Stimulated activated CD8-positive, alpha-beta memory T cell treated with anti-CD3 and anti-CD28 coated beads, Interleukin-12 subunit alpha, Interleukin-12 subunit beta, amount 100 ng/mL, for 1 hour (primary cell): ENCODE measurements at places on chromosomes 5 and 9.

GRCh38 chr5:135971701-135972100, 16.9 kb upstream of the LECT2 start:
- no peak for DNase-seq

DNA sequence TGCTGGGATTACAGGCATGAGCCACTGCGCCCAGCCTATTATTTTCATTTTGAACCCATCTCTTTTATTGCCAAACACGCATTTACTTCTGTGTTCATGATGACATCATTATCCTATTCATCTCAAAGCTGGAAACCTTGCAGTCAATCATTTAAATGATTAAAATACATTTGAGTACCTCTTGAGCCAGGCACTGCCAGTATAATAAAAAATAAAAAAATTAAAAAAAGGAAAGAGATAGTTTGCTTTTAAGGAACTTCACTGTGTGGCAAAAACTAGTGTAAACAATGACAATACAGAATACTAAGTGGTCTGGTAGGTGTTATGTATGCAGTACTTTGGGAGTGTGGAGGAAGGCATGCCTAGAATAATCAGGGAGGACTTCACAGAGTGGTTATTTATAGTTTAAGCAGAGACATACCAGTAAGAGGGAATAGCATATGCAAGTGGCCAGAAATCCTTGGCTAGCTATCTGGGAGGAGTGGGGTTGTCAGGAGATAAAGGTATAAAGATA, 8.6 kb downstream of the NSD1 start:
- no peak for DNase-seq

GRCh38 chr9:105296877-105297287, 52.4 kb downstream of the SLC44A1 start:
- no peak for DNase-seq

DNA sequence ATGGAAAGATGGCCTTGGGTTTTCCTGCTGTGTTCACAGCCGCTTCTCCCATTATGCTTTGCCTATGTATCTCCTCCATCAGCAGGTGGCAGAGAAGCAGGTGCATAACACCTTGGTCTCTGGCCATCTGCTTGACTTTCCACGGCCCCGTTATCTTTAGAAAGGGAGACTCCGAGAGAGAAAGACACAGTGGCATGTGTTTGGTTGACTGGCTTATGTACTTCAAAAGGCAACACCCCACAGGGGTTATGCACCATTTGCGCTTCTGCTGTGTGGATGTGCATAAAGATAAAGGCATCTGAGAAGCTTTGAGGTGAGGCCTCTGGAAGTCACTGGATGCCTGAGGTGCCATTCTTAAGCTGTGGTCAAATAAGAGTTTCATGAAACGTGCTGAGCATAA, 138.4 kb downstream of the EGFLAM start:
- no peak for DNase-seq

- no peak for DNase-seq
Measured at GRCh38 chr9:106927916-106928315, 65.0 kb downstream of the ZNF462 start.

- DNase-seq, result no peak
Measured at GRCh38 chr9:76528056-76528455, 69.1 kb downstream of the GCNT1 start.

GRCh38 chr5:127951791-127952190, 131.8 kb upstream of the SLC12A2 start:
- DNase-seq, result no peak

GRCh38 chr9:7509576-7510145, 289.9 kb downstream of the DMAC1 start:
- DNase-seq, result no peak

GRCh38 chr9:37693260-37693659, 42.5 kb downstream of the FRMPD1 start:
- DNase-seq, result no peak

- no peak for DNase-seq
Measured at GRCh38 chr5:59554501-59554900, 339.0 kb downstream of the PDE4D start.

DNA sequence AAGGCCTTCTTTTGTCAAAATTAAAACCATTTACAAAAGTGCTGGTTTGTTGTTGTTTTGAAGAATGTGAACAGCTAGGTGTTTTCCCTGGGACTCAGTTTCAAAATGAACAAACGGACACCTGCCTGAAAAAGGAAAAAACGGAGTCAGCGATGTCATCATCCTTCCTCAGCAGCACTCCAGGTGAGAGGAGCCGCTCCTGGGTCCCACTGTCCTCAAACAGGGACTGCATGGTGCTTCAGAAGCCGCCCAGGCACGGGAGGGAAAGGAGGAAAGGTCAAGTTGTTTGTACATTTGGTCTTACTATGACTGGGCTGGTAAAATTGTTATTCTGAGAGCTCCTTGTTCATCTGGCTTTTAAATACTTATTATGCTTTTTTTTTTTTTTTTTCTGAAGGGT, 69.0 kb upstream of the ZSWIM6 start:
- no peak for DNase-seq

- DNase-seq, result no peak
Measured at GRCh38 chr5:159021901-159022556, 77.7 kb downstream of the EBF1 start.

DNA sequence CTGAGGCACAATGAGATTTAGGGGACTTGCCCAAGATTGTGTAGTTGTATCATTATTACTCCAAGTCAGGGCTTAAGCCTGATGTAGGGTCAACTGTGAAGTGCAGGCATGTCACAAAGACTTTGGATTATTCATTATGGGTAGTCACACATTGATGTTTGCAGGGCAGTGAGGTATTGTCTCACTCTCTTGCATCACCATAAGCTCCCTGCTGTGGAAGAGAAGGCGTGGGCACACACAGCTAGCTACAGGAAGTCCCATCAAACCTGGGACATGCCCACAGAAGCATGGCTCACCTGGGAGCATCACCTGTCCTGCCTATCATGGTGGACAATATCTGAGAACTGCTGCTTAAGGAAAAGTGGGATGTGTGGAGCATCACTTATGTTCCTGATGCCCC, 42.1 kb downstream of the TMOD1 start:
- no peak for DNase-seq

GRCh38 chr9:83013867-83014605, 48.9 kb downstream of the RASEF start:
- no peak for DNase-seq

GRCh38 chr5:169218176-169218575, 82.8 kb downstream of the SLIT3 start:
- DNase-seq, result no peak

DNA sequence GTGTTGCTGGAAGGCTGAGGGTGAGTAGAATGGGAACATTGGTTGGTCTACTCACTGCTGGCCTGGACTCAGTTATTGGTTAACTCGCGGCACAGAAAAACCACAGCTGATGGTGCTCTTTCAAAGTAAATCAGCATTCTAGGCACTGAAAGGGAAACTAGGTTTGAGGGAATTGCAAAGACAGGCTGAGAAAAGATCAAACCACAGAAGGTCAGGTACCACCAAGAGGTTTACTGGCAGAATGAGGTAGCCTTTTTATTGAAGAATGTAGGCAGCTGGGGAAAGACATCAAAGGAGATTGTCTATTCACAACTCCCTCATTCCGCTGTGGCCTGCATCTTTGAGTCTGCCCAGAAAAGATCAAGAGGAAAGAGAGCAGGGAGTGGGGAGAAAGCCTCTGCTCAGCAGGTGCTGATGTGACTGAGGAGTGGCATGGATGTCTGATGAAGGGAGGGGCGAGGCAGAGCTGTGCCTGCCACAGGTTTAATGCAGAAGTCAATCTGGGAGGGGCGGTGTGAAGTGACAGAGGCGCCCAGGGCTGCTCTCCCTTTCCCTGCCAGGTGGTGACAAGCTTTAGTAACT, 255.5 kb downstream of the MAN2A1 start:
- DNase-seq, result no peak

DNA sequence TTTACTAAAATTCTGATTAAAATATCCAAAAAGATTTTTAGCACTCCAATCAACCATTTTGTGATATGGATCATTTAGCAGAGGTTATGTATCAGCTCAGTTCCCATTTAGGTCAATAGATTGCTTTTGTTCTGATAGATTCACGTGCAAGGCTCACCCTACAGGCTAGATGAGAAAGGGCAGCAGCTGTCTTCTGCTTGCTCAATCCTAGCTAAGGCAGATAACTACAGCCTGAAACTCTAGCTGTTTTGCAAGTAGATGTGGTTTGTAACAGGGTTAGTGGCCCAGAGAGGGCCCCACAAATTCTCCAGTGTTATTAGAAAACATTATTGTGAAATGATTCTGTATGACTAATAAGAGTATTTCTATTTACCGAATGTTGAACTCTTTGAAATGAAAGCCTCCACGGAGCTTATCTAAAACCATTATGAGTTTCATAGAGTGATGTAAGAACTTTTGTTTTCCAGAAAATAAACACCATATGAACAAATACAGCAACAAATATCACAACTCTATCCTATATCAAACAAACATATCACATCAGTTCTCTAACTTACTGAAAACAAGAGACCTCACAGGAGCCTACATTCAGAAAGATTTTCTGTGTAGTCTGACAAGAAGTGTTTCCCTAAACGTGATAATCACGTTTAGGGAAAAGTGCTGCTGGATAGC, 841.9 kb upstream of the ACO1 start:
- no peak for DNase-seq

- no peak for DNase-seq
Measured at GRCh38 chr5:122541388-122541787, 229.4 kb downstream of the SNCAIP start.

DNA sequence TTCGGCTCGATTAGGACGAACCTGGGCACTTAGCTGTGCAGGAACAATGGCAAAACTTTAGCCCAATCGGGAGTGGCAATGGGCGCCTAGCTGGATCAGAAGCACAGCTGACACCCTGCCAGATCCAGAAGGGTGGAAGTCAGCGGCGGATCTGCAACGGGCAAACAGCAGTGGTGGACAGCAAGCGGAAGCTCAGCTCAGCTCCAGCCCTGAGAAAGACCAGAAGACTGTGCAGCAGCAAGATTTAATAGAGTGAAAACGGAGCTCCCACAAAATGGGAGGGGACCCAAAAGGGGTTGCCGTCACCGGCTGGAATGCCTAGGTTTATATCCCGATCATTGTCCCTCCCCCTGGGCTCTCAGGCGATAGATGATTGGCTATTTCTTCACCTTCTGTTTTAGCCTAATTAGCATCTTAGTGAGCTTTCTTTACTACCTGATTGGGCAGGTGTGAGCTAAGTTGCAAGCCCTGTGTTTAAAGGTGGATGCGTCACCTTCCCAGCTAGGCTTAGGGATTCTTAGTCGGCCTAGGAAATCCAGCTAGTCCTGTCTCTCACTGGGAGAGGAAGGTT, 1237.9 kb downstream of the CDH12 start:
- DNase-seq, result no peak

DNA sequence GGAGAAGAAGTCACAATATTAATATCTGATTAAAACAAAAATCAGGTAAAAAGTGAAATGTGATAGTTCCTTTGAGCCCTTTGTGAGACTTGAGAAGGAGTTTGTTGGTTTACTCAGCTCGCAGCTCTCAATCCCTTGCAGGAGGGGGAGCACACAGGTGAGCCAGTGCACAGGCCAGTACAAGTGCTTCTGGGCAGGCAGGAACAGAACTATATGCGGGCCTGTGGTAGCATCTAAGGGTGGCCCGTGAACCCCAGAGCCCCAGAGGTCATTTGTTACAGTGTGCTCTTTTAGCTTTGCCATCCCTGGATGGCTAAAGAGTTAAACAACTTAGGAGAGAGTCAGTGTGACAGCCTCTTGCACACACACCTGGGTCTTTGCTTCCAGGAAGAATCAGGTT, 215.3 kb upstream of the EDIL3 start:
- no peak for DNase-seq

DNA sequence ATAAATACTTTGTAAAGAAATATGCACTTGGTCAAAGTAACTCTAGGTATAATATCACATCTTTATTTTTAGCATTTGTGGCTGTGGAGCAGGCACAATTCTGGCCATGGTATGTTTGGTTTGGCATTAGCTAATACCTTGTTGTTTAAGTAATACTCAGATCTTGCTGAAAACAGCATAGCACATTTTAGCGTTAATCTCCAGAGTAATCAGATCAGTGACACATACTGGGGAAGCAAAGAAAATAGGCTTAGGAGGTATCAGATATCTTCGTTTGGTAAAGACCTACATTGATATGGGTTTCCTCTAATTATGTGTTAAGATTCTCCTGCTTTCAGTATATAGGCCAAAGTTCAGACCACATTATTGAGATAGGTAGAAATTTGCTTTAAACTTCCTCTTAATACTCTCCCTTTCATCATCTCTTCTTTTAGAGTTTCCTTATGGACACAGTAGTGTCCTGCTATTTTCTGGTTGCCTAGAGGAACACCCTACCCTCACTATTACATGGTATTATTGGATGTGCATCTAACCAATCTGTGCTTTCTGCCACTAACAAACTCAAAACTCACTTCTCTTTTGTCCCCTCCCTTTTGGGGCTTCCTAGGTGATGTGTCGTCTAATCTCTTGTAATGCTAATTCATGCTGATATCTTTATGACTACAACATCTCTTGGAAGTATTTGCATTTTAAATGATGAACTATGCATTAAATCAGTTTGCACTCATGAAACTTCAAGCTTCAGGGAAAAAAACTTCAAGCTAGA, 437.3 kb upstream of the ADAMTSL1 start:
- no peak for DNase-seq

GRCh38 chr5:112586596-112587062, 151.1 kb upstream of the APC start:
- no peak for DNase-seq

GRCh38 chr9:113528088-113528487, 64.6 kb downstream of the RGS3 start:
- no peak for DNase-seq

GRCh38 chr5:108654051-108654450, 93.6 kb upstream of the FER start:
- no peak for DNase-seq

DNA sequence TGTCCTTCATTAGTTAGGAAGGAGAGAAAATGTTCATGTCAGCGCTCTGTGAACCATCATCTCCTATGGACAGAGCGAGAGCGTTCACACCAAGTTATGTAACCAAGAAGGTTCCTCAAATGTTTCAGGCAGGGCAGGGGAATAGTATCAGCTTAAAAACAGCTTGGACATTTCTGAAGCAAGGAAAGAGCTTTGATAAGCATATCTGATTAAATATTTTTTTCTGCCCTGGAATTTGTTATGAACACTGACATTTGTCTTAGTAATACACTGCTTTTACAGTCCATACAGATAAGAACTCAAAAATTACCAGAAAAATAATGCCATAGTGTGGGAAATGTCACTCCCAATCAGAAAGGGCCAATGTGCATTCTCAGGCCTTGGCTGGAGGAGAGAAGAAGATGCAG, 66.3 kb upstream of the LIFR start:
- DNase-seq, result no peak

DNA sequence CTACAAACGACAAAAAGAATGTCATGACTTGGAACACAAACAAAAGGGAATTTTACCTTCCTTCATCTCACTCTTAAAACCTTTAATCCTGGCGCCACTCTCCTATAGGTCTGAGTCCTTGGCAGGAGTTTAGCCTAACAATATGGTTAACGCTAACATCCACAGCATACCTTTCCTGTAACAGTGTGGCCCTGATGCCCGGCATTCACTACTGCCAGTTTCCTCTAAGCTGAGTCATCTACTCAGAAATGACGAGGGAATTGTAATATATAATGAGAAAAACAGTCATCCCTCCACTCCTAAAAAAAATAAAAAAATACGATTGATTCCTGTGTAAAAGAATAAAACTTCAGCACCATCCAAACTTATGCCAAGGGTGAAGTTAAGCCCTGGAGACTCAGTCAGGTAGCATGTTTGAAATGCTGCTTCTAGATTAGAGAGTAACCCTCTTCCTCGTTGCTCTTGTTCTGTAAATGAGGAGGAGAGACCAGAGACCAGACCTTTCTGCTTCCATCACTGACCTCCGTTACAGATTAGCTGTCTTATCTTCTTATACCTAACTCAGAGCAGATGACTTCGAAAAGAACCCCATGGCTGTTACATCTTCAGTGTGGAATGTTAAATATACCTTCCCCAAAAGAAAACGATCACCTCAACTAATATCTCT, 37.4 kb downstream of the CCDC125 start:
- DNase-seq, result no peak
